ENCODE measurements at places on chromosomes 4 and X. TPM values are rescaled to one million over a fixed set of nuclear protein-coding genes. Genes with fewer than 3 reads are reported as not detected.

Gene HSFX1
- total RNA-seq = 2.1 TPM

DNA sequence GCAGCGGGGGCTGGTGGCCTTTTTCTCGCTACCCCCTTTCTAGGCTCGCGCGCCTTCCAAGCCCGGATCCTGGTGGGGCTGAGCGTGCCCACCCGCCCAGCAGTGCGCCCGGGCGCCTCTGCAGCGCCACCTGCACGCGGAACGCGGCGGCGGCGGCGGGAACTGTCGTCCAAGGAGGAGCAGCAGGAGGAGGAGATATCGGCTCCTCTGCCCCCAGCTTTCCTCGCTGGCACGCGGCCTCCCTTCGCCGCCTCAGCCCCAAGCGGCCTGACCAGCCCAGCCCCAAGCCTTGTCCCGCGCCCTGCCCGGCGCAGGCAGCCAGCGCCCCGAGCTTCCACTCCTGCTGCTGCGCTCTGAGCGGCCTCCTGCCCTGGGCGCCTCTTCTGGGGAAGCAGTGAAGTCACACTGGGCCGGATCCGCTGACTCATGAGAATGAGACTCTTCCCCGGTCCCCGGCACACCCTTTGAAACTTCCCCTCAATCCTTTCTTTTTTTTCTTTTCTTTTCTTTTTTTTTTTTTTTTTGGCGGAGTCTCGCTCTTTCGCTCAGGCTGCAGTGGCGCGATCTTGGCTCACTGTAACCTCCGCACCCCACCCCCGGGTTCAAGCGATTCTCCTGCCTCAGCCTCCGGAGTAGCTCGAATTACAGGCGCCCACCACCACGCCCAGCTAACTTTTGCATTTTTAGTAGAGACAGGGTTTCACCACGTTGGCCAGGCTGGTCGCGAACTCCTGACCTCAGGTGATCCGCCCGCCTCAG, 10.6 kb upstream of the ELF4 start:
- DNase-seq = peak; percentile 87

- DNase-seq = no peak
These were observed 76.7 kb downstream of the SCD5 start for GRCh38 chr4:82721819-82722423.

- DNase-seq = no peak
These were observed 23.4 kb downstream of the ZFYVE28 start for GRCh38 chr4:2395038-2395437.

GRCh38 chrX:51931566-51932150, 38.2 kb downstream of the MAGED1 start:
- no peak for DNase-seq

DNA sequence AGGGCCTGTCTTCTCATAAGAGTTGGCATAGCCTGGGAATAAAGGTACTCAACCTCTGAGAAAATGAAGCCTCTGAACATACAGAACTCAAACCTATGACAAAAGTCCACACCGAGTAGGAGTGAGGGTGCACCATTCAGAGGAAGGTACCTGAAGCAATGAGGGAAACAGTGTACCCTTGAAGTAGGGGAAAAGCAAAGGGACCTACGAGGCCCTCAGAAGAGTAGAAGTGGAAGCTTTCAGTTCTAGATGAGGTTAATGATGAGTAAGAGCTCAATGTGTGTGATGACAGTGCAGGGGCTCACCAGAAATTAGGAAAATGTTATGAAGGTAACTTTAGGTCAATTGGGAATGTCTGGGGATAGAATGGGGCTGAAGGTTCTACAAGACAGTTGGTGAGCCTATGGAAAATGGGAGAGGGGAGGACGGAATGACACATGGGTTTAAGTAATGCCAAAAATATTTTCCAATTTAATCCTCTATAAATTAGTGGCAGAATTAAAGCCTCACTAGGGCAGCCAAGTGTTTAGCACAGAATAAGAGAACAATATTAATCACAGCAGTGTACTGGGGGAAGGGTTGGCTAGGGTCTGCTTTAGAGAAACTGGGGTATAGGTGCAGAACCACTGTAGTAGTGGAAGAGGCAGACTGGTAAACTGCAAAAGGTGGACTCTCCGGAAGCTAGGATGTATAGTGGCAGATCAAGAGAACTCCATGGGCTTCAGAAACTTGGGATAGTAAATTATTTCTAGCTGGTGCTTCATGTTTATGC, 39.8 kb downstream of the RAB33A start:
- DNase-seq = no peak

Gene ANOS1
- total RNA-seq = 2.5 TPM

Gene FGA
- total RNA-seq = not detected

DNA sequence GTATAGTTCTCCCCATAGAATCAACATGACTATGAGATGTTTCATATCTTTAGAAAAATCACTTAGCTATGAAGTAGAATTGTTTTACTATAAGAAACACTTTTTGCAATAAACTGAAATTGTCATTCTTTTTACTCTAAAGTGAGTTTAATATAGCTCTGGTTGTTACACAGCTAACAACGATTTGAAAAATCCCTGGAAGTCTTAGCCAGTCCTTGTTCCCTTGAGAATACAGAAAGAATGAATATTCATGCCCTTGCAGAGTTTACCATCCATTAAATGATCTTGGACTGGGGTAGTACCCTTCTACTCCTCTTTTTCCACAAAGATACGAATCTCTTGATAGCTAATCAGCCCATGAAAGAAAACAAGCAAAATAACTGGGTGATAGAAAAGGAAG, 141.8 kb downstream of the JADE1 start:
- DNase-seq = no peak

- no peak for DNase-seq
These were observed 117.0 kb upstream of the TEX13C start for GRCh38 chrX:125202591-125203248.

DNA sequence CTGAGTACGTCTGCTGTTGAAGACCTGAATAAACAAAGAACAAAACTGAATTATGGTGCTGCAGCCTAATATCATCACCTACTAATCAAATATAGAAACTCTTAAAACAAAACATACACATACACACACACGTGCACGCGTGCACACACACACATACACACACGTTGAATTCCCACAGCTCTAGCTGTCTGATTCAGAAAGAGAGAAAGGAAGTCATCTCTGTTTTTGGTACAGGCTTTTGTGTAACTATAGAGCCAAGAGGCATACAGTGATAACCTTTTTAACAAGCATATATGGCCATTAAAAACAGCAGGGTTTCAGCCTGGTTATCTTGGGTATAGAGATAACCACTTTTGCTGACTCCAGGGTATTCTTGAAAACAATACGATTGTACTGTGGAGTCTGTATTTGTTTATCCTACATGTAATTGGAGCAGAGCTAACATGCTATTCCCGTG, 823.2 kb downstream of the CCSER1 start:
- DNase-seq = no peak

Gene OTC
- total RNA-seq = 34.7 TPM

DNA sequence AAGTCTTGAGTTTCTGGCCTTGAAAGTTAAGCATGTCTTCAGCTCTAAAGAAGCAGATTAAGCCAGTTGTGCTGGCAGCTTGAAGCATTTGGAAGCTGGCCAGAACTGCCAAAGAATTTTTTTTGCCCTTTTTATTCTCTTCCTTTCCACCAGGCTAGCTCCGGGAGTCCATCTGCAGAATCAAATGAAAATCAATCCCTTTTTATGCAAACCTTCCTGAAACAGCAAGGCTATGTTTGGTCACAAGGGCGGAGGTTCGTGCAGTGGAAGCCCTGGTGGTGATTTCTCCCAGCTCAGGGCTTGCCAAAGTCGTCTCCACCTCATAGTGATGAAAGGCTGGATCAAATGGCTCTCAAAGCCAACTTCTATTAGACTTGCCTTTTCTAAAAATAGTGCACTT, 21.6 kb upstream of the C4orf54 start:
- DNase-seq = no peak

DNA sequence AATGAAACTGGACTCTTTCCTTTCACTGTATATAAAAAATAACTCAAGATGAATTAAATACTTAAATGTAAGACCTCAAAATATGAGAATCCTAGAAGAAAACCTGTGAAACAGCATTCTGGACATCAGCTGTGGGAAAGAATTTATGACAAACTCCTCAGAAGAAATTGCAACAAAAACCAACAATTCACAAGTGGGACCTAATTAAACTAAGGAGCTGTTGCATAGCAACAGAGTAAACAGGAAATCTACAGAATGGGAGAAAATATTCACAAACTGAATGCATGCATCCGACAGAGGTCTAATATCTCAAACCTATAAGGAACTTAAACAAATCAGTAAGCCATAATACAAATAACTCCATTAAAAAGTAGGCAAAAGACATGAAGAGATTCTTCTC, 851.7 kb upstream of the PCDH10 start:
- DNase-seq = no peak

GRCh38 chr4:143599827-143600226, 86.3 kb downstream of the SMARCA5 start:
- DNase-seq = no peak

DNA sequence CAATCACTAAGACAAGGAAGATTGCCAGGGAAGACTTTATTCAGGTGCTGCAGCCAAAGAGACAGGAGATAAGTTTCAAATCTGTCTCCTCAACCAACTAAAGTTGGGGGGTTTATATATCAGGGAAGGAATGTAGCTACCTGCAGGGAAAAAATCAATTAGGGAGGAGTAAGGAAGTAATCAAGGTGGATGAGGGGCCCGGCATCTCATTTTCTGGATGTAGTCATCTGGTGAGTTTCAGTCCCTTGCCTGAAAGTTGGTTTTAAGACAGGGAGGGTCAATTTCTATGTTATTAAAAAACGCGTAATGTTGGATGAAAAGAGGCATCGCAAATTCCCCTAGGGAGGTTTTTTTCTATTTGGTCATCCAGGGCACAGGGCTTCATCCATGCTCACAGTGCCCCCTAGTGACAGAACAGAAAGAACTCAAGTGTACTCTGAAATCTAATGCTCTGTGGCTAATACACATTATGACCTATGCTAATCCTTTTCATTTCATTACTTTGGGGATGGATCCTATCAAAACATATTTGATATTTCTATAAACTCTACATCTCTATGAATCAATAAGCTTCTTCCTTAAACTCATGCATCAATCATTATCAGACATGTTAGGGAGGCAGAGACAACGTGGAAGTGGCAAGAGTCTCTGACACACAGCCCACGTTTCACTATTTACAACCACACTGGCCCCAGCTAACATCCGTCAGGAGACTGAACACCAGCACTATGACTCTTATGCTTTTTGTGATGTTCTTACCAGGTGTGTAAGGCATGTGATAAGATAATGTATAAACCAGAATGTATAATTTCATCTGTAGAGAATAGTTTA, 1577.0 kb upstream of the TENM3 start:
- peak; percentile 59 for DNase-seq

GRCh38 chr4:13528821-13529127, 15.5 kb downstream of the NKX3-2 start:
- no peak for DNase-seq

DNA sequence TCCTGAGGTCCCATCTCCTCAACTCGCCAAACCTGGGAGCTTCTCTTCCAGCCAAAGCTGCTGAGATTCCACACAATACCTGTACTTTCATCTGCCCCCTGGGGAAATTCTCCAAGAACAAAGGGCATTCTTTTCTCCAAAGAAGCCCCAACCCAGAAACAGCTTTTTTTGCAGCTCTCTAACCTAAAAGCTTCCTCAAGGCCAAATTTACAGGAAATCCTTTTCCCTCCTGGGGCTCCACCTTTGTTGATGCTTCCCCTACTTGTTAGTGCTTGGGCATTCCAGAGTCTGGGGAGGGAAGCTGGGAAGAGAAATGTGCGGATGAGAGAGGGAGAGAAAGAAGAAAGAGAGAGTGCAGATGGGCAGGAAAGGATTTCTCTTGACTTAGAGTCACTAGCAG, 24.3 kb downstream of the ZBTB33 start:
- DNase-seq = no peak

DNA sequence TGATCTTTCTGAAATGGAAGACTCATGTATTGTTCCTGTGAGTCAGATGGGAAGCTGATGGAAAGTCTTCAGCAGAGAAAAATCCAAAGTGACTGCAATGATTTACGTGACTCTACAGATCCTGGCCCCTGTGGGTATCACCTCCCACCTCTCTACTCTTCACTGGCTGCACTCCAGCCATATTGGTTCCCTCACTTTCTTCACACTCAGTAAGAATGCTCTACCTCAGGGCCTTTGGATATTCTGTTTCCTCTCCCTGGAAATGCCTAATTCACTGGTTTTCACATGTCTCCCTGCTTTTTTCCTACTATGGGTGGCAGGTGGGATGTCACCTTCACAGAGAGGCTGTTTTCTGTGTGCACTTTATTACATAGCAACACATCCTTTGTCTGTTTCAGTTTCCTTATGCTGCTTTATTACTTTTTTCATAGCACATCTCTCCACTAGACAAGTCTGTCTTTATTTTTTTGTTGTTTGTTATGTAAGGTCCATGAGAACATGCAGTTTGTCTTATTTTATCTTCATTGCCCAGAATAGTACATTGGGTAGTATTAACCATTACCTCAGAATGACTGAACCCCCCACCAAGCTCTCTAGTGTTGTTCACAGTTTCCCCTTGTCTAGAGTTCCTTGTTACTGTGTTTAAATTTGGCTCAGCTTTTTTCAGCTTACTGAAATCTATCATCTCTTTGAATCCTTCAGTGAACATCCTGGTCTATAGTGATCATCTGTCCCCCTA, 57.6 kb upstream of the CLNK start:
- no peak for DNase-seq

Gene TDO2
- total RNA-seq = 5.0 TPM

- no peak for DNase-seq
These were observed 1142.9 kb upstream of the PABPC4L start for GRCh38 chr4:135344492-135344891.

- no peak for DNase-seq
These were observed 7.6 kb downstream of the ZXDA start for GRCh38 chrX:57902633-57903032.

DNA sequence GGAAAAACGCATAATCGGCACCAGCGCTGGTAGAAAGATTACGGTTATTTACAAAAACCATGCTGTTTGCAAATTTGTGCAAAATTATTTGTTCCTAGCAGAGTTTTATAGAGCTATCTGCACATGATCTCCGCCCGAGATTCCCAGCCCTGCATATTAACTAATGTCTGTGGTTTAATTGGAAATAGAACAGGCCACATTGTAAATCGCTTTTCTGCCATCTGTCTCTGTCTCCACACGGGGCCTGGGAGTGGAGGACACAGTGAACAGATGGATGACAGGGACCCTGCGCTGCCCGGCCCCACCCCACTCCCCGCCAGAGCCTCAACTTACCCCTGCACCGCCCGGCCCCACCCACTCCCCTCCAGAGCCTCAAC, 126.9 kb downstream of the FAM53A start:
- DNase-seq = no peak

DNA sequence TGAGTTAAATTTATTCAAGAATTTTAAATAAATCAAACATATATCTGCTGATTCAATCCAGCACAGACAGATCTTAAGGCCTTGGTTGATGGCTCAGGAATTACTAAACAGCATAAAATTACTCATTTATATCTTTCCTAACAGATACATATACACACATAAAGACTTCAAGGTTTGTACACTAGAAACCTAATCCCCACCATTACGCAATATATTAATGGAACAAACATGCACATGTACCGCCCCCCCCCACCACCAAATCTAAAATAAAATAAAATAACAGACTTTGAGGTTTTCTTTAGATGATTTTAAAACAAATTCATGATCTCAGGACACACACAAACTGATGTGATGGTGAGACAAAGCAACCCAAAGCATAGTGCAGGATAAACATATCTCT, 333.9 kb upstream of the DDX53 start:
- DNase-seq = no peak

Measured in Peyer's patch (tissue), 4 donors.